ENCODE measurements at places on chromosomes 2 and 18.

DNA sequence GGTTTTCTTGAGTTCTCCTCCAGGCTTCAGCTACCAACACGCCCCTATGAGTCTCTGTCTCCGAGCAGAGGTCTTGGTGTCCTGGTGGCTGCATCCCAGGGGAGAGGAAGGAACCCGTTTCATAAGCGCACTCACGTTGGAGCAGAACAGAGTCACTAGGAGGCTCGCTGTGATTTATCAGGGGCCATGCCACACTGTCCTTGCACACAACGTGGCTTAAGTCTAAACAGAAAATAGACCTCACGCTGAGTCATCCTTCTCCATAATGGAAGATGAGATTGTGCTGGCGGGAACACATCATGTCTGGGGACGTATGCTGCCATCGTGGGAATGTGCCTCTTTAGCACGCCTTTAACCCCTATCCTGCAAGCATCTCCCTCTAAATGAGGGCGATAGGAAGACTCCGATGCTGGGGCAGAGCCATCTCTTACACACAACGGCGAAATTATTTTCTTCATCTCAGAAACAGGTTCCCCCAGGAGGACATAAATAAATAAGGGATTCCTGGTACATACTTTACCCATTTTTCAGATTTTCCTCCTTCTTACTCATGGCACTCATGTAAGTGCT is 211.4 kb downstream of the KLHL29 start:
- DNase-seq, result no peak

DNA sequence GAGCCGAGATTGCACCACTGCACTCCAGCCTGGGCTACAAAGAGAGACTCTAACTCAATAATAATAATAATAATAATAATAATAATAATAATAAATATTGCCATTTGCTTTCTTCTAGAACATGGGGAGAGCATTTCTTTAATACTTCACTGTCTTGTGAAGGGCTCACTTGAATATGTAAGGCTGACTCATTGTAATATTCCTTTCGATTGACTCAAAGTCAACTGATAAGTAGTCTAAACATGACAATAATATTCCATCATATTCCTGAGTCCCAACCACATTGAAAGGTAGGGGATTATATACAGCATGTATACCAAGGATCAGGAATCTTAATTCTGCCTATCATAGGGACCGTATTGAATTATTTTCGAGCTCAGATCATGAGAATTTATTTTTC is 949.2 kb downstream of the DSC3 start:
- no peak for DNase-seq

GRCh38 chr2:185181901-185182300 is 556.7 kb upstream of the FSIP2 start:
- no peak for DNase-seq

- no peak for DNase-seq
Measured at GRCh38 chr2:129673847-129674711, 305.4 kb upstream of the RAB6C start.

DNA sequence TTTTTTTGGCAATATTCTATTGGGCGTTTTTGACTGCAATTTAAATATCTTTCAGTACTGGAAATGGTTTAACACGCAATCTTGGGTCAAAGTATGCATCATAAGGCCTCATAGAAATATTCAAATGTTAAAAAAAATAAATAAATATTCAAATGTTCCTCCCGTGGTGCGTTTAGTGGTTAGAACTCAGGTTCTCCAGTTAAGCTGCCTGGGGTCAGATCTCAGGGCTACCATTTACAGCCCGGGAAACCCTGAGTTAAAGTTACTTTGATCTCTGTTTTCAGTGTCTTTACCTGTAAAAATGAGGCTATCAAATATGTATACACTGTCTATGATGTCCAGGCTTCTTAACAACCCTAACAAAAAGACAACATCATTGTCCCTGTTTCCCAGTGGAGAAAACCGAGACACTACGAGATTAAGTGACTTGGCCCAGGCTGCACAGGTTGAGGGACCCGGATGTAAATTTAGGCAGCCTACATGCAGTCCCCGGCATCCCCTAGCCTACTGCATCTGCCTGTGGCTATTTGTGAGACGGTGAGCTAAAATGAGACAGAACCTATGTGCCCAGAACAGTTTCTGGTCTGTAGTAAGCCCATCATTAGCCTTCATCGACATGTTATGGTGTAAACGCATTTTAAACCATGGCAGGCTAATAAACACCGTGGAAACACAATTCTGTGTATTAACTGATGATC is 1.7 kb downstream of the FHL2 start:
- no peak for DNase-seq

- DNase-seq, result no peak
Measured at GRCh38 chr2:104866883-104867812, 13.2 kb downstream of the POU3F3 start.

DNA sequence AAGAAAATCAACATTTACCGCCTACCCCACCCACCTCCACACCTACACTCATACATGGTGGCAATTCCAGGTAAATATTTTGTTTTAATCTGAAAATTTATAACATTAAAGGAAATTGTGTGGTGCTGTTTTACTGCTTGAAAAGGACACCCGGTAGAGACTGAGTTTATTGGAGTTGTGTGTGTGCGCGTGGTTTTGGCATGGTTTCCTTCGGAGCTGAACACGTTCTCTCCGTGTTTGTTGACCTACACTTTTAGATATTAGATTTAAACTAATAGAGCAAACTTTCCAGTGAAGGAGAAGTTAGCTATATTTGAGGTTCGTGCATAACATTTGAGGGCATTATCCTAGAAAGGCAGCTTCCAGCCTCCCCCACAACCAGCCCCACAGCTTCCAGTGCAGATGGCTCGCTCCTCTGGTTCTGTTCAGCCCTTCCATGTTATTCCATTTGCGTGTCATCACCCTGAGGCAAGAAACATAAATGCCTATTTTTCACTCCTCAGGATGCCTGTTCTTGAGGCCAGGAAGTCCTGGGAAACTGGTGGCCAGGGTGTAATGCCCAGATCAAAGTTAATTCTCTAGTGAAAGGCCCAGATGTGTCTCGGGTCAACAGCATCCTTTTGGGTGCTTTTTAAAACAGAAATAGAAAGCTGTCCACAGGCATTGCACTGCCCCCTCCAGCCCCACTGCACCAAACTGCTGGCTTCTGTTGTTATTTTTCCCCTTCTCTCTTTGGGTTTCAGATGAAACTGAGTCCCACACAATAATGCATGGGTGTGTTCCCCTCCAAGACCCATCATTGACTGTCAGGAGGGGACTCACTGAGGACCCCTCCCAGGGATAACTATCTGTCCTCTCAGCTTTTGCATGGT is 190.2 kb downstream of the SETBP1 start:
- DNase-seq, result peak; percentile 62
